Activated T-cell treated with anti-CD3 and anti-CD28 coated beads for 48 hours (primary cell): ENCODE measurements at places on chromosomes 16 and 17.

- DNase-seq = peak; percentile 67
Measured at GRCh38 chr16:3065069-3065741, at the start of gene IL32. Gene IL32, plus strand, starts transcription at chr16:3065640. Its CDS starts 172 bp downstream, at chr16:3065812.

DNA sequence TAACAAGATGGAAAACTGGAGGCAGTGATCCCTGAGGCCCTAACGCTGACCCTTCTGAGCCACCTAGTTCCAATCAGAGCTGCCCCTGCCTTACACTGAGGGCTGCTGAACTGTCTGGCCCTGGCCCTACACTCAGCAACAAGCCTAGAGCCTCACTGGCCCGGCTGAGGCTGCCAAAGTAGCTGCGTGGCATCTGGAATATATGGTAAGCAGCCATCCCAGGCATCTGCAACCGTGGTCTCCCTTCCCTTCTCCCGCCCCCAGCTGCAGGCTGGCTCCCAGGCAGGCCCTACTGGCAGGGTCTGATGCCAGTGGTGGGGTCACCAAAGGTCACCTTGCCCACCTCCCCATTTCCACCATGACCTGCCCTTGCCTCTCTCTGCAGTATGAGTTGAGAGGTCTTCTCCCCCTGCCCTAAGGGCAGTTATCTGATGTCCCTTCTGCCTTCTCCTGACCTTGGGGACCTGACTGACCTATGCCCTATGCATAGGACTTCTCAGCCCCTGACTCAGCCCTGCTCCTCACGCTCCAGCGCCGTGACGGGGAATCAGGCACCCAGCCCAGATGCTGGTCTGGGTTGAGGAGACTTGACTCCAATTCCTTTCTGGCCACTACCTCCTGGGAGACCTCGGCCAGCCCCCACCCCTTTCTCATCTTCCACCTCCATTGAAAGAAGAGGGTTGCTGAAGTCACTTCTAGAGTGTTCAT lies 45.3 kb downstream of the CPNE2 start:
- no peak for DNase-seq

DNA sequence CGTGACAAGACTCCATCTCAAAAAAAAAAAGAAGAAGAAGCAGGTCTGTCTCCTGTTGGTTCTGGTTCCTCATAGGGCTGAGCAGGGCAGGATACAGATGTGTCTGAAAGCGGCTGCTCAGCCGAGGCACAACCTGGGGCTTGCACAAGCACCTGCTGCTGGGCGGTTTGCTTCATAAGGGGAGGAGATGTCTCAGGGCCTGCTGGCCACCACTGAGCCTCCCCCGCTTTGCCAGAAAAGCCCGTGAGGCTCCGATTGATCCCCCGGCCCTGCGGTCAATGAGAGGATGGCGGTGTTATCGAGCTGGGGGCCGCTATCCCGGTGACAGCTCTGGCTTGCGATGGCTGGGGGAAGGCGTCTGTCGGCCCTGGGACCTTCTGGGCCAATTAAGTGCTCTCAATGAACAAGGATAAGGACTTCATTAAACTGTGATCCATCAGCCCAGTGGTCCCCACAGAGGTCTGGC lies 162.0 kb downstream of the SDK2 start:
- DNase-seq = no peak

DNA sequence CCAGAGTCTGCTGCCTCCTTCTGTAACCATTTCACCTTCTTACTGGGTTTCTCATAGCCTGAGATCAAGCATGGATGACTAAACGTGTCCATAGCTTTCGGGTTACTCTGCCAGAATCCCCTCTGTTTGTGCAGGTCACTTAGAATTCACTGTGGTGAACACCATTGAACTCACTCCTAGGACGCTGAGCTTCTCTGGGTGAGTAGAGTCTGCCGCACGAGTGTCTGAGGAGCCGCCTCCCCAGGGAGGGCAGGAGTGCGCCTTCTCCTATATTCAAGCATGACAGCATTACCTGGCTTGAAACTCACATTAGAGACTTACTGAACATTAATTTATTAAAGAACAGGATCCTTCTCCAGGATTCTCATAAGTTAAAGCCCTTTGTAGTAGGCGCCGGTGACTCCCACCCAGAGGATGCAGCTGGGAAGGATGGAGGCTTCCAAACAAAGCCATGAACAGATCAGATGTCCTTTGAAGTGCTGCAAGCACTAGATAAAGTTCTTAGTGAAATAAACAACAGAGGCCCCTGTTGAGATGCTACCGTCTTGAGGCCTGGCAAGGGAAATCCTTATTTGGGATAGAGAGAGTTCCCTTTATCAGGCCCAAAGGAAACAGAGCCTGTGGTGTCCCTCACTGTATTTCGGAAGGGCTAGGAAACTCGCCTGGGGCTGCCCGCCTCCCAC lies 144.6 kb upstream of the PLCG2 start:
- DNase-seq = no peak

- DNase-seq = peak; percentile 54
Measured at GRCh38 chr17:44198721-44199552, 747 bp downstream of the ATXN7L3 start.

DNA sequence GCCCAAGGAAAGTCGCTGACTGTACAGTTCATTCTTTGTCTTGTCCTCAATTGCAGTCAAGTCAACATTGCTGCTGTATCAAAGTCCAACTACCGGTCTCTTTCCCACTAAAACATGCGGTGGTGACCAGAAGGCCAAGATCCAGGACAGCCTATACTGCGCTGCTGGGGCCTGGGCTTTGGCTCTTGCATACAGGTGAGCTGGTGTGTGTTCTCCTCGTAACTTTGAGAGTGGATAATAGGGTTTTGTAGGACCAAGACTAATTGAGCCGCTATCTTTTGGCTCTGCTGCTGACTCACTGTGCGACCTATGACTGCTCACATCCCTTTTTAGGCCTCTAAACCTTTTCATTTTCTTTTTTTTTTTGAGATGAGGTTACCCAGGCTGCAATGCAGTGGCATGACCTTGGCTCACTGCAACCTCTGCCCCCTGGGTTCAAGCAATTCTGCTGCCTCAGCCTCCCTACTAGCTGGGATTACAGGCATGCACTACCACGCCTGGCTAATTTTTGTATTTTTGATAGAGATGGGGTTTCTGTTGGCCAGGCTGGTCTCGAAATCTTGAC lies 38.7 kb downstream of the PHKB start:
- DNase-seq = no peak

DNA sequence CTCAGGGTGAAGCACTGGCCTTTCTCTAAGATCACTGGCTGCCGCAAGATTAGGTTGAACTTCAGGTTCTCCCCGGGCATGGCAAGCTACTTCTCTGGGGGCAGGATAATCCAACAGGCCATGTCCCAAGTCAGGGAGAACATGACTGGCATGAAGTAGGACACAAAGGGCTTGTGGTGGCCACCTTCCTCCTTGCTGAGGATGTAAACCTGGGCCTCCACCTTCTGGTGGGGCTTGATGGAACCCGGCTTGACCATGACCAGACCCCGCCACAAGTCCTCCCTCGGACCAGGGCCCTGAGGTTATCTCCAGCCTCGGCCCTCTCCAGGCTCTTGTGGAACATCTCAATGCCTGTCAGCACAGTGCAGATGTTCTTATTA lies 211.1 kb upstream of the WSB1 start:
- no peak for DNase-seq

GRCh38 chr17:30554839-30555751 lies 77.9 kb downstream of the GOSR1 start:
- no peak for DNase-seq

GRCh38 chr16:22291860-22292318 lies 5.3 kb upstream of the POLR3E start:
- no peak for DNase-seq

- peak; percentile 58 for DNase-seq
Measured at GRCh38 chr16:70454222-70455034, at the start of gene FCSK. Gene FCSK, plus strand, starts transcription at chr16:70454595. Its CDS starts 8,596 bp downstream, at chr16:70463191.
